HCT116 (cell line): ENCODE measurements at places on chromosomes 4 and X. TPM values are rescaled to one million over a fixed set of nuclear protein-coding genes. Genes with fewer than 3 reads are reported as not detected.

The PABPC5 gene
- not detected for total RNA-seq

The TREX2 gene
- 2.9 TPM for total RNA-seq

The ASB12 gene
- total RNA-seq: not detected

The IL15 gene
- total RNA-seq: 1.2 TPM

DNA sequence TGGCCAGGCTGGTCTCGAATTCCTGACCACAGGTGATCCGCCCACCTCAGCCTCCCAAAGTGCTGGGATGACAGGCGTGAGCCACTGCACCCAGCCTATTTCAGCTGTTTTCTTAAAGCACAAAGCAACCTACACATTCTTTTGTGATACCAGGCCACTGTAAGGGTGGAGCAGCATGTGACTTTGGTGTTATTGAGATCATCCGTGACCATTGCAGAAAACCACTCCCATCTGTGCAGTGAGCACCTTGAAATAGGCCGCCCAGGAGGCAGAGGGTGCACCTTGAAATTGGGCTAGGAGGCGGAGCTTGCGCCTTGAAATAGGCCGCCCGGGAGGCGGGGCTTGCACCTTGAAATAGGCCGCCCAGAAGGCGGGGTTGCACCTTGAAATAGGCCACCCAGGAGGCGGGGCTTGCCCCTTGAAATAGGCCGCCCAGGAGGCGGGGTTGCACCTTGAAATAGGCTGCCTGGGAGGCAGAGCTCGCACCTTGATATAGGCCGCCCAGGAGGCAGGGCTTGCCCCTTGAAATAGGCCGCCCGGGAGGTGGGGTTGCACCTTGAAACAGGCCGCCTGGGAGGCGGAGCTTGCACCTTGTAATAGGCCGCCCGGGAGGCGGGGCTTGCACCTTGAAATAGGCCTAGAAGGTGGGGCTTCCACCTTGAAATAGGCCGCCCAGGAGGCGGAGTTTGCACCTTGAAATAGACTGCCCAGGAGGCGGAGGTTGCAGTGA is 9.0 kb upstream of the SLC25A6 start:
- DNase-seq: peak; percentile 40
- H3K27me3 ChIP-seq: no peaks in the 10 kb centered on the region
- H3K36me3 ChIP-seq: peaks cover 15% of the 10 kb centered on the region; the same call in 1 of the 2 replicates
- H3K4me3 ChIP-seq: no peak overlapping the region

DNA sequence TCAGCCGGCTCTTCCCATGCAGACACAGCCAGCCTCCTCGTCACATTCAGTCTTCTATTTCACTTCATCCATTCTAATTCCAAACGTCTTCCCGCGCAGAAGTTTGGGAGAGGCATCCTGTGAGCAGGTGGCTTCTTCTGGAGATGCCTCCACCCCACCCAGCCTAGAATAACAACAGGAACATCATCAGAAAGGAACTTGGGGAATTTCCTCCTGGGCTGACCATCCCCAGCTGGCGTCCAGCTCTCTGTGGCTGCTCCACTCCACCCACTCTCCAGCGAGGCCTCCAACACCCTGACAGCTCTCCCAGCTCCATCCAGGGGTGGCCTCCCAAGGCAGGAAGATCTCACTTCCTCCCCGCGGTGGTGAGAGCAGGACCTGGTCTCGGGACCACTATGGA is 5.5 kb upstream of the C4orf50 start:
- no peaks in the 10 kb centered on the region for H3K27me3 ChIP-seq
- H3K4me1 ChIP-seq: no peaks in the 10 kb centered on the region
- H3K4me3 ChIP-seq: no peak overlapping the region
- no peak for DNase-seq
- no peak overlapping the region for H3K27ac ChIP-seq

GRCh38 chr4:35325908-35326453 is 918.3 kb downstream of the ARAP2 start:
- no peak overlapping the region for H3K27ac ChIP-seq
- no peaks in the 10 kb centered on the region for H3K4me1 ChIP-seq
- no peaks in the 10 kb centered on the region for H3K36me3 ChIP-seq
- no peak for DNase-seq
- H3K27me3 ChIP-seq: no peaks in the 10 kb centered on the region

- H3K36me3 ChIP-seq: no peaks in the 10 kb centered on the region
- H3K27me3 ChIP-seq: no peaks in the 10 kb centered on the region
- no peak overlapping the region for H3K27ac ChIP-seq
- DNase-seq: no peak
Measured at GRCh38 chrX:20445109-20445508, 178.4 kb upstream of the RPS6KA3 start.

- peaks cover 19% of the 10 kb centered on the region for H3K4me1 ChIP-seq
- no peaks in the 10 kb centered on the region for H3K36me3 ChIP-seq
- no peak for DNase-seq
- H3K27me3 ChIP-seq: no peaks in the 10 kb centered on the region
- no peak overlapping the region for H3K4me3 ChIP-seq
- H3K27ac ChIP-seq: peak overlapping the region; percentile 57
Measured at GRCh38 chr4:168139336-168139735, 47.0 kb downstream of the ANXA10 start.

- H3K4me1 ChIP-seq: no peaks in the 10 kb centered on the region
- no peak overlapping the region for H3K4me3 ChIP-seq
- no peaks in the 10 kb centered on the region for H3K27me3 ChIP-seq
- H3K36me3 ChIP-seq: no peaks in the 10 kb centered on the region
Measured at GRCh38 chrX:26203561-26203960, 11.3 kb downstream of the MAGEB6 start.

DNA sequence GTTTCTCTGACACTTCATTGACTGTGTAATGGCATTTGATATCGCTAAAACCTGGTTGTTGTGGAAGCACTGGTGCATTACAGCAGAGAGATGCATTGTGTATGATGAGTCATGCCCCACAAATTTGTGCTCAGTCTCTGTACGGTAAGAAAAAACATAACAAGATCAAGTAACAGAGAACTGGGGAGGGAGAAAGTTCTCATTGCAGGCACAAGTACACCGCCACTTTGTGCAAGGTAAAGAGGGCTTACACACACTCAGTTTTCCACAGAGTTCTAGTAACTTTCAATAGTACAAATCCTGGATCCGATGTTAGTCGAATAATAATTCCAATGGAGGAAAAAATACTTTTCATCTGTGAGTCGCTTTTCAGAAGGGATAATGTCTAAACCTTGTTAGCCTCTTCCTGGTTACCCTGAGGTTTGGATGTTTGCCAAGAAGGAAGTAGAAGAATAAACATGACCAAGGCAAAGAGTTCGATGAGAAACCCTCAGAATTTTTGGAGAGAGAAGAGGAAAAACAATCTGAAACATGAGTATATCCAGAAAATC is 512.5 kb upstream of the SLIT2 start:
- H3K4me3 ChIP-seq: no peak overlapping the region; the same call in 1 of the 2 replicates
- H3K36me3 ChIP-seq: no peaks in the 10 kb centered on the region
- H3K27me3 ChIP-seq: no peaks in the 10 kb centered on the region
- DNase-seq: peak; percentile 78

DNA sequence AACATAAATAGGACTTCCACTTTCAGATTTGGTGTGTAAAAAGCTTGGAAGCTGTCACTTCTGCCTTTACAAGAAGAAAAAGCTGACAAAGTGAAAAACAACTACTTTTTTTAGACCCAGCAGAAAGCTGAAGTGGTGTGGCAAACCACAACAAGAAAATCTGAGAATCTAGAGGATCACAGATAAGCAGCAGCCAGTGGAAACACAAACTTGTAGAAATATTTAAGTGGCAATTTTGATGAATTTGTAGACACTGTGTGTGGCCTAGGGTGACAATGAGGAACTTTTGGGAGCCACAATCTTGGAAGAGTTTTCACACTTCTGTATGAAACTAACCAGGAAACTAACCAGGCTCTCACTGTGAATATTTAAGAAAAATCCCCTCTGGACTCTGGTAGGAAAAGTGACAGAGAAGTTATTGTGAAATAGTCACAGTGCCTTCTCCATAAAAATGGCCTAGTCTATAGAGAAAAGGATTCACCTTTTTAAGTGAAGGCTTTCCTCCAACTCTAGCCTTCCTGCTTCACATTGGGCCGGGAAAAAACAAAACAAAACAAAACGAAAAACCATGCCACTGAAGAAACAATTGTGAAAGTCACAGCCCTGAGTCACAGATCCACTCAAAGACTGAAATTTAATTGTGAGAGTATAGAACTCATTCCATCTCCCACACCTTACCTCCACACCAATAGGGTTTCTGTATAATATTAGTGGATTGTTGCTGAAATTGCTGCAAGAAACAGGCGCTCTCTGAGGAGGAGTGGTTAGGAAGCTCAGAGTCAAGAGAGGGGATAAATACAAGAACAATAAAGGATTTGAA is 26.7 kb upstream of the GUCY1A1 start:
- H3K4me1 ChIP-seq: no peaks in the 10 kb centered on the region
- H3K27ac ChIP-seq: no peak overlapping the region

DNA sequence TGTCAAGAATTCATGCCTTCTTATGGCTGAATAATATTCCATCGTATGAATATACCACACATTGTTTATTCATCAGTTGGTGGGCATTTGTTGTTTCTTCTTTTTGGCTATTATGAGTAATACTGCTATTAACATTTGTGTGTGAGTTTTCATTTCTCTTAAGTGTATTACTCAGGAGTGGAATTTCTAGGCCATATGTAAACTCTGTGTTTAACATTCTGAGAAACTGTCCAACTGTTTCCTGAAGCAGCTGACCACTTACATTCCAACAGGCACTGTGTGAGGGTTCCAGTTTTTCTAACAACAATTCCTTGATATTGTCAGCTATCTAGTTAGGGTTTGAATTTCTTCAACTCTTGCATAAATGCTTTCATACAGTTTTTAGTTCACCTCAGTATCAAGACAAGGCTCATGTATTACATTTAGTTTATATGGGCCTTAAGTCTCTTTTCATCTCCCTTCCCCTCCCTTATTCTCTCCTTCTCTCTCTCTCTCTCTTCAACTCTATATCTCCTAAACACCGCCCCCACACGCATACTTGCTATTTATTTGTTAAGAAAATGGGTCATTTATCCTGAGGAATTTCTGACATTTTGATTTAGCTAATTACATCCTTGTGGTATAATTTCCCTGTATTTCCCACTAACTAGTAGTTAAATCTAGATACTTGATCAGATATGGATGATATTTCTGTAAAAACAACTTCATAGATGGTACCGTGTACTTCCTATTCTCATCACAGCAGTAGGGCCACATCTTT is 77.4 kb downstream of the WDR19 start:
- no peak overlapping the region for H3K27ac ChIP-seq
- no peaks in the 10 kb centered on the region for H3K27me3 ChIP-seq
- no peak for DNase-seq
- H3K4me1 ChIP-seq: 0 out of 2 replicates have a peak, but pooled peaks cover 6% of the 10 kb centered on the region

- H3K27me3 ChIP-seq: no peaks in the 10 kb centered on the region
- DNase-seq: no peak
- no peak overlapping the region for H3K27ac ChIP-seq
- H3K4me3 ChIP-seq: no peak overlapping the region
Measured at GRCh38 chr4:134327274-134328122, 125.9 kb upstream of the PABPC4L start.

DNA sequence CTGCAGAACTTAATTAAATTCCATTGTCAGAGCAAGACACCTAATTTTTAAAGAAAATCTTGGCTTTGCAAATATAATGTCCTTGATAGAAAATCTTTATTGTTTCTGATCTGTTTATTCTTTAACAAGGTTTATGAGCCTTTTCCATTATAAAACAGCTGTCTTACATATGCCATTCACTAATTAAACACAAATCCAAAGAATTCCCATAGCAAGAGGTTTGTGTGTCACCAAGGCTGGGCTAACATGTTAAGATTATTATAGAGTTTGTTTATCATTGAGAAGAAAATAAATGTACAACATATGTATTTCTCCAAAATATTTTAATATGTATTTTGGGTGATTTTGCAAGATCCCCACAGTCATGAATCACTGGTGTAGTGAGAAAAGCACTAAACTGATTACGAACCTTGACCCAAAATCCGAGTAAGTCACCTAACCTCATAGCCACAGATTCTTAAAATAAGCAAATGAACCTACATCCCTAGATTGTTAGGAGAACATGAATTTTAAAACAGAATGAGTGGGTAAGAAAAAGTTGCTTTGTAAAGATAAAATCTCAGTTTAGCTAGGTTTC is 694.8 kb upstream of the INTU start:
- no peaks in the 10 kb centered on the region for H3K4me1 ChIP-seq
- DNase-seq: no peak
- H3K36me3 ChIP-seq: no peaks in the 10 kb centered on the region
- no peak overlapping the region for H3K27ac ChIP-seq

- H3K27me3 ChIP-seq: no peaks in the 10 kb centered on the region
- H3K4me3 ChIP-seq: no peak overlapping the region
- H3K36me3 ChIP-seq: no peaks in the 10 kb centered on the region
Measured at GRCh38 chr4:8197521-8197920, 1.6 kb upstream of the SH3TC1 start.

DNA sequence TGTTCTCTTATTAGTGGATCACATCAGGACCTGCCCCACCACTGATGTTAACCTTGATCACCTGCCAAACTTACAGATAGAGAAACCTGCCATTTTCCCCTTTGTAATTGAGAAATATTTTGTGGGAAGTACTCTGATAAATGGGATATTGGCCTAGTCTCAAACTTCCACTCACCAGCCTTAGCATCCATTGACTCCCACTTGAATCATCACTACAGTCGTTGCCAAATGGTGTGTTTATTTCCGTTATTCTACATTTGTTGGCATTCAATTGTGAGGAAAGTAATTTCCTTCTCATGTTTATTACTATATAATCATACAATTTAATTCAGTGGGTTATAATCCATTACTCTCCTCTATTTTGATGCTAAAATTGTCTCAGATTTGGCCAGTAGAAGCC is 156.4 kb upstream of the CXCL13 start:
- H3K4me3 ChIP-seq: no peak overlapping the region
- H3K36me3 ChIP-seq: no peaks in the 10 kb centered on the region
- no peaks in the 10 kb centered on the region for H3K4me1 ChIP-seq
- H3K27ac ChIP-seq: no peak overlapping the region

DNA sequence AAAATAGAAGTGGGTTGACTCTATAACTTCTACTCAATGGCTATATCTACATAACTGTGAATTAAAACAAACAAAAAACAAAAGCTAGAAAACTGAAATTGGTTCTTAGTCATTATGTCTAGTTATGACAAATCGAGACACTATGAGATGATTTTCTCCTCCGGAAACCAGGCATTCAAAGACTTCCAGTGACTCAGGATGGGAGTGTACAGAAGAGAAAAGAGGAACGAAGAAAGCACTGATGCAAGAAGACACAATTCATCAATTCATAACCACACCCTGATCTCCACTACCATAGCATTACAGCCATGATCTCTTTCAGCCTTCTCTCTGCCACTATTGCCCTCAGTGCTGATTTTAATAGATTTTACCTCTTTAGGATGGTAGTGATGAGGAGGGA is 253.6 kb downstream of the CBLL2 start:
- peak; percentile 51 for DNase-seq
- no peak overlapping the region for H3K4me3 ChIP-seq
- H3K4me1 ChIP-seq: no peaks in the 10 kb centered on the region; the same call in 1 of the 2 replicates
- H3K27ac ChIP-seq: no peak overlapping the region

DNA sequence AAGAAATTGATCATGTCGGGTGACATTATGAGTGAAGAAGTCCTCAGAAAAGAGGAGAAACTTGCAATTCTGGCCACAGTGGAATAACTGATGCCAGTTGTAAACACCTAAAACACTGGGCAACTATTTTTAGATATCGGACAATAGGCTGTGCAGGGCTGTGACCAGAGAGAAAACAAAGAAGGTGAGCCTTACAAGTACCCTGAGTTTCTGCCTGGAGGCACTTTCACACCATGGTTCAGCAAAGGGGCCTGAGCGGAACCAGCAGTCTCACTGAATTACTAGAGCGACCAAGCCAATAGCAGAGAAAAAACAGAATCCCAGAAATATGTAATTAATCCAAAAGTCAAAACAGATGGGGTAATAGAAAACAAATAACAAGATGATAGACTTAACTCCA is 11.2 kb downstream of the IRAK1 start:
- no peaks in the 10 kb centered on the region for H3K36me3 ChIP-seq
- H3K27ac ChIP-seq: no peak overlapping the region
- no peaks in the 10 kb centered on the region for H3K4me1 ChIP-seq
